Liver (tissue), 10 donors: ENCODE measurements at places on chromosomes 1 and 21.
A peak's percentile ranks its signal among the peaks of the same experiment; 100 is the strongest.

GRCh38 chr21:15567191-15567590 is 162.6 kb upstream of the USP25 start:
- H3K27me3 ChIP-seq: no peaks in the 10 kb centered on the region
- no peak overlapping the region for H3K27ac ChIP-seq
- H3K36me3 ChIP-seq: no peaks in the 10 kb centered on the region
- no peak for DNase-seq
- no peaks in the 10 kb centered on the region for H3K4me1 ChIP-seq
- H3K4me3 ChIP-seq: no peak overlapping the region

DNA sequence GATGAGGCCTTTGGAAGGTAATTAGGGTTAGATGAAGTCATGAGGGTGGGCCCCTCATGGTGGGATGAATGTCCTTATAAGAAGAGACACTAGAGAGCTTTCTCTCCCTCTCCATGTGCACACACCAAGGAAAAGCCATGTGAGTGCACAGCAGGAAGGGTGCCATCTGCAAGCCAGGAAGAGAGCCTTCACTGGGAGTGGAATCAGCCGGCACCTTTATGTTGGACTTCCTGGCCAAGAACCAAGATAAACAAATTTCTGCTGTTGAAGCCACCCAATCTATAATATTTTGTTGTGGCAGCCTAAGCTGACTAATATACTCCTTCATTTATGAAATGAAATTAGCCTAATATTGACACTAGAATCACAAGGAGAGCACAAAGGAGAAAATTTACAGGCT is 38.2 kb upstream of the PKP1 start:
- no peaks in the 10 kb centered on the region for H3K36me3 ChIP-seq
- H3K27ac ChIP-seq: no peak overlapping the region
- DNase-seq: no peak
- no peaks in the 10 kb centered on the region for H3K4me1 ChIP-seq

GRCh38 chr1:5962265-5963105 is 29.7 kb downstream of the NPHP4 start:
- H3K4me1 ChIP-seq: no peaks in the 10 kb centered on the region
- no peaks in the 10 kb centered on the region for H3K27me3 ChIP-seq
- no peak overlapping the region for H3K4me3 ChIP-seq
- DNase-seq: no peak
- no peak overlapping the region for H3K27ac ChIP-seq

DNA sequence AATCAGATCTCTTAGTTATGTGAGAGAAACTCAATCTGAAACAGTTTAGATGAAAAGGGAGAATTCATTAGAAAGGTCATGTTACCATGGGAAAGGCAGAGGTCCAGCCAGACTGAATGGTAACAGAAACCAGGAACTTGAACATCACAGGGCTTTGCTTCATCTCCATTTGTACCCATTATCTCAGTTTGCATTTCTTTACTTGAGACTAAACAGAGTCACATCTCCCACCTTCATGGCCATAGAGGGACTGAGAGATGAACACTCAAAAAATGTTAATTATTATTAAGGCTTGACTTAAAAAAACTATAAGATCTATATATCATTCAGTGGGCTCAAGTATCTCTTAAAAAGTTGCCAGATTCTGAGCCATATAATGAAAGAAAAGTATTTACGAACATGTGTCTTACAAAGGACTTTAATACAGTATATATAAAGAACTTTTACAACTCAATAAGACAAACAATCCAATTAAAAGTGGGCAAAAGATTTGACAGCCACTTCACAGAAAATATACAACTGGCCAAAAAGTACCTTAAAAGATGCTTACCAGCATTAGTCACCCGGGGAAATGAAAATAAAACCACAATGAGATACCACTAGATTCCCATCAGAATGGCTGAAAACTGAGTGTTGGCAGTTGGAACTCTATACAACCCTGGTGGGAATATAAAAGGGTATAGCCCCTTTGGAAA is 13.2 kb downstream of the KYAT3 start:
- no peaks in the 10 kb centered on the region for H3K27me3 ChIP-seq
- no peaks in the 10 kb centered on the region for H3K36me3 ChIP-seq
- H3K4me3 ChIP-seq: no peak overlapping the region
- no peak for DNase-seq
- H3K27ac ChIP-seq: no peak overlapping the region
- peaks cover 15% of the 10 kb centered on the region for H3K4me1 ChIP-seq

DNA sequence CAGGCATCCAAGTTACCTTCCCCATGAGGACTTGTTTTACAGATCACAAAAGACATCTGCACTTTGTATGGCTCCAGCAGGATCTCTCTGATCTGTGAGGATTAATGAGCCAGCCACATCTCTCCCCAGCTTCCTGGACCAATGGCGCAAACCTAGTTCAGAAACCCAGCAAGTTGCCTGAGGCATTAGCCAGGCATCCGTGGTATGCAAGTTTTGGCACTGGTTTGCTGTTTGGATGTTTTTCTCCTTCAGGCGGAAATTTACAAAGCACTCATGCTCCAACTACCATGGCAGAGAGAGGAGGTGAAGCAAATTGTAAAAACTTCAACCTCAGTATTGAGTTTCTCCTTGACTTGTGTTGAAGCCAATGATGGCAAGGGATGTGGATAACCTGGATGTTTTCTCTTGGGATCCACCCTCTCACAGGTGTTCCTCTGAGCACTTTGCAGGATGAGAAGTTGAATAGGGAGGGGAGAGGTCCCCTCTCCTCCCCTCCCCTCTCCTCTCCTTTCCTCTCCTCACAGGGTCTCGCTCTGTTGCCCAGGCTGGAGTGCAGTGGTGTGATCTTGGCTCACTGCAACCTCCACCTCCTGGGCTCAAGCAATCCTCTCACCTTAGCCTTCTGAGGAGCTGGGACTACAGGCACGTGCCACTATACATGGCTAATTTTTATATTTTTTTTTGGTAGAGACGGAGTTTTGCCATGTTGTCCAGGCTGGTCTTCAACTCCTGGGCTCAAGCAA is 25.6 kb upstream of the ENO1 start:
- no peak overlapping the region for H3K27ac ChIP-seq
- DNase-seq: no peak
- no peaks in the 10 kb centered on the region for H3K36me3 ChIP-seq
- no peaks in the 10 kb centered on the region for H3K4me1 ChIP-seq
- no peaks in the 10 kb centered on the region for H3K27me3 ChIP-seq

GRCh38 chr1:67846538-67846937 is 13.3 kb upstream of the GNG12 start:
- DNase-seq: no peak
- H3K4me1 ChIP-seq: no peaks in the 10 kb centered on the region
- H3K27ac ChIP-seq: no peak overlapping the region
- H3K27me3 ChIP-seq: no peaks in the 10 kb centered on the region

DNA sequence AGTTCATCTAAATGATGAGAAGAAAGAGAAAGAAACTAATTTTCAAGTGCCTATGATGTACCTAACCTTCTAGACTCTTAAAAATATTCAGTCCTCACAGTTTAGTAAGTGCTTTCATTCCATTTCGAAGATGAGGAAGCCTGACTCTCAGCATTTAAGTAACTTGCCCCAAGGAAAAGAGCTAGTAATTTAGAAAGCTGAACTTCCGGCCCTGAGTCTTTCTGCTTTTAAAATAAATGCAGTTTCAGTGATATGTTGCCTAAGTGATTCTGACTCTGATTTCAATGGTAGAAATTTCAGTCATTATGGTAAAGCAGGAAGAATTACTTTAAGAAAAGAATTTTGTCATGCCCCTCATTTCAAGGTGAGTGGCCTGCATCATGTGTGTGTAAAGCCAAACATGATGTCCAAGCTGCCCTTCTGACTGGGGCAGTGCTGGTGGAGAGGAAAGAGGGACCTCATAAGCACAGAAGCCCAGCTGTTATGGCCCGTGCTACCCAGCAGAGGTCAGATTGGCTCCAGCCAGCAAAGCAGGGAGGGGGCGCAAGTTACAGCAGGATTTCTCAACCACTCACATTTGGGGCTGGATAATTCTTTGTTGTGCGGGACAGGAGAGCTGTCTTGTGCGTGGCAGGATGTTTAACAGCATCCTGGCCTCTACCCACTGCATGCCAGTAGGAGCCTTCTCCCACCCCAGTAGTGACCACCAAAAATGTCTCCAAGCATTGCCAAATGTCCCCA is 10.7 kb downstream of the ATP1A4 start:
- H3K27ac ChIP-seq: no peak overlapping the region
- DNase-seq: no peak
- H3K27me3 ChIP-seq: no peaks in the 10 kb centered on the region
- H3K4me3 ChIP-seq: no peak overlapping the region

GRCh38 chr1:212794561-212795014 is 2.9 kb downstream of the TATDN3 start:
- peaks cover 17% of the 10 kb centered on the region for H3K4me1 ChIP-seq
- no peaks in the 10 kb centered on the region for H3K36me3 ChIP-seq
- H3K27ac ChIP-seq: no peak overlapping the region
- DNase-seq: no peak

DNA sequence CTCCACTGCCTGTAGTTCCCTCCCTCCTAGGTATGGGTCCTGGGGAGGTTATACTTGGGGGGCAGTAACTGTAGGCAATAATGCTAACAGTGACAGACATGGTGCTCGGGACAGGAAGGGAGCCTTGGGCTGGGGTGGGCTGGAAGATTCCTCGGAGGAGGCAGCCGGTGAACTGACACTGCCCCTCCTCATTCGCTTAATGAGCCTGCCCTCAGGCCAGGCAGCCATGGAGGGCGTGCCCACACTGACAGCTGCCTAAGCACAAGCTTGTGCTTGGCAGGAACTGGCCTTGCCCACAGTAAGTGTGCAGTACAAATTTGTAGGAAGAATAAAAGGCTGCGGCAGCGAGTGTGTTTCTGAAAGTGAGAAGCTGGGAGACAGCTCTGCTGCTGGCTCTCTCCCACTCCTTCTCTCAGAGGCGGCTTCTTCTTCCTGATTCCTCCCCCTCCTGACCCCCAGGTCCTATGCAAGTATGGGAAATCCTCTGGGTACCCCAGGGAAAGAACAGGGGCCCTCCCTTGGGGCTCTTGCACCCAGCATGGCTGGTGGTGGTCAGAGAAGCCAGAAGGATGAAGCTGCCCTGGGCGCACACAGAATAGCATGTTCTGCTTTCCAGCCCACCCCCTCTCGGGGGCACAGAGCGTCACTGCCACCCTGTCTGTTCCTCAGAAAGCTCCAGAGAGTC is 23.6 kb downstream of the OPTC start:
- H3K27ac ChIP-seq: no peak overlapping the region
- H3K36me3 ChIP-seq: no peaks in the 10 kb centered on the region
- DNase-seq: no peak
- no peak overlapping the region for H3K4me3 ChIP-seq
- H3K4me1 ChIP-seq: no peaks in the 10 kb centered on the region
- H3K27me3 ChIP-seq: no peaks in the 10 kb centered on the region

GRCh38 chr1:85576266-85576641 is 4.3 kb upstream of the CCN1 start:
- no peak for DNase-seq
- peak overlapping the region; percentile 61 for H3K4me3 ChIP-seq
- H3K36me3 ChIP-seq: no peaks in the 10 kb centered on the region
- peaks cover 6% of the 10 kb centered on the region for H3K4me1 ChIP-seq

GRCh38 chr1:234928642-234929041 is 200.0 kb downstream of the TOMM20 start:
- H3K4me3 ChIP-seq: no peak overlapping the region
- H3K27me3 ChIP-seq: no peaks in the 10 kb centered on the region
- H3K27ac ChIP-seq: no peak overlapping the region
- peaks cover 6% of the 10 kb centered on the region for H3K4me1 ChIP-seq
- H3K36me3 ChIP-seq: no peaks in the 10 kb centered on the region

GRCh38 chr1:206839857-206840256 is 25.6 kb upstream of the IL20 start:
- no peaks in the 10 kb centered on the region for H3K27me3 ChIP-seq
- no peaks in the 10 kb centered on the region for H3K36me3 ChIP-seq
- H3K4me3 ChIP-seq: no peak overlapping the region
- H3K4me1 ChIP-seq: peaks cover 4% of the 10 kb centered on the region
- no peak for DNase-seq
- no peak overlapping the region for H3K27ac ChIP-seq

DNA sequence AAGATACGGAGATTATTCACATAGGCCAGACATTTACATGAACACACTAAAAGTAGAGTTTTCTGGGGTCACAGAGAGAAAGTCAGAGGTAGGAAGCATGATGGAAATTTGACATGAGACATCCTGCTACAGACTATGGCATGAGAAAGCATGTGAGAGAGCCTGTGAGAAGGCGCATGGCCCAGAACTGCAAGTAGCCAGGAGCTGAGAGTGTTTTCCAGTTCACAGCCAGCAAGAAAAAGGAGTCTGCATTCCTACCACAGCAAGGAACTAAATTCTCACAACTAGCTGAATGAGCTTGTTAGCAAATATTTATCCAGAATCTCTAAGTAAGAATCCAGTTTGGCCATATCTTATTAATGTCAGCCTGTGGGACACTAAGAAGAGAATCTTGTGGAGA is 673.3 kb downstream of the BRINP3 start:
- no peaks in the 10 kb centered on the region for H3K4me1 ChIP-seq
- H3K27ac ChIP-seq: no peak overlapping the region
- no peak overlapping the region for H3K4me3 ChIP-seq
- H3K36me3 ChIP-seq: no peaks in the 10 kb centered on the region

DNA sequence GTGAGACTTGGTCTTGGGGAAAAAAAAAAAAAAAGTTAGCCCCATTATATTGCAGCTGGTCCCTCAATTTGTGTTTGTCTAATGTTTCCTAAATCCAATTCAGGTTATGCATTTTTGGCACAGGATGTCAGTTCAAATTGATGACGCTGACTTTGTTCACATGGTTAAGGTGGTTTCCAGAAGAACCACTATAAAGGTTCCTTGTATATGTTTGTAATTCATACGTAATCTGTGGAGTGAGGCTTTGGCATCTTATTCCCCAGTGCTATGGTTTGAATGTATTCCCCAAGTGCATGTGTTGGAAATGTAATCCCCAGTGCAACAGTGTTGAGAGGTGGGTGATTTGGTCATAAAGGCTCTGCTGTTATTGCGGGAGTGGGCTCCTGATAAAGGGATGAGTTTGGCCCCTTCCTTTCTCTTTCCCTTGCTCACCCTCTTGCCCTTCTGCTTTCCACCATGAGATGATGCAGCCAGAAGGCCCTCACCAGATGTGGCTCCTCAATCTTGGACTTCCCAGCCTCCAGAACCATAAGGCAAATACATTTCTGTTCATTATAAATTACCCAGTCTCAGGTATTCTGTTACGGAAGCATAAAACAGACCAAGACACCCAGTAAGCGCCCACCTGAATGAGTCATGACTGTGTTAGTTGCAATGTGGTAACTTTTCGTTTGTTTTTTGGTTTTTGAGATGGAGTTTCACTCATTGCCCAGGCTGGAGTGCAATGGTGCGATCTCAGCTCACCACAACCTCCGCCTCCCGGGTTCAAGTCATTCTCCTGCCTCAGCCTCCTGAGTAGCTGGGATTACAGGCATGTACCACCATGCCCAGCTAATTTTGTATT is 19.5 kb upstream of the HLCS start:
- peaks cover 15% of the 10 kb centered on the region for H3K4me1 ChIP-seq
- no peak overlapping the region for H3K4me3 ChIP-seq

GRCh38 chr1:206833106-206833680 is 32.2 kb upstream of the IL20 start:
- no peaks in the 10 kb centered on the region for H3K36me3 ChIP-seq
- DNase-seq: no peak
- no peak overlapping the region for H3K4me3 ChIP-seq
- no peaks in the 10 kb centered on the region for H3K27me3 ChIP-seq
- H3K27ac ChIP-seq: no peak overlapping the region

GRCh38 chr21:28822486-28823335 is 170.0 kb downstream of the LTN1 start:
- H3K27ac ChIP-seq: no peak overlapping the region
- DNase-seq: no peak
- H3K36me3 ChIP-seq: no peaks in the 10 kb centered on the region
- H3K4me1 ChIP-seq: no peaks in the 10 kb centered on the region
- H3K4me3 ChIP-seq: no peak overlapping the region
